ENCODE measurements at places on chromosomes 2 and 18.

DNA sequence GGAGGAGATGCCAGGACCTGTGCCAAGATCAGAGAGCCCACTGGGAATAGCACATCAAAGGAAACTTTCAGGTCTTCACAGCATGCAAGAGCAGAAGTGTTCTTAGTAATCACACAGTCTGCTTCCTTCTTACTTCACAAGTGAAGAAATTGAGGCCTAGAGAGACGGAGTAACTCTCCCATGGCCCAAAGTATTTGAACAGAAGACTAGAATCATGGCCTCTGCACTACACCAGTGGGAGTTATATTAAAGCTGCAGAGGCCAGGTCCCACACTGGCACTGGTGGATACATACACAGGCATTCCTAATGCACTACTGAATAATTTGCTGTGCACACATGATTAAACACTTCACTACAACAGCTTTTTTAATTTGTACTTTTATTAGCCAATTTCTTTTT is 107.6 kb upstream of the RMP24 start:
- no peak for DNase-seq

DNA sequence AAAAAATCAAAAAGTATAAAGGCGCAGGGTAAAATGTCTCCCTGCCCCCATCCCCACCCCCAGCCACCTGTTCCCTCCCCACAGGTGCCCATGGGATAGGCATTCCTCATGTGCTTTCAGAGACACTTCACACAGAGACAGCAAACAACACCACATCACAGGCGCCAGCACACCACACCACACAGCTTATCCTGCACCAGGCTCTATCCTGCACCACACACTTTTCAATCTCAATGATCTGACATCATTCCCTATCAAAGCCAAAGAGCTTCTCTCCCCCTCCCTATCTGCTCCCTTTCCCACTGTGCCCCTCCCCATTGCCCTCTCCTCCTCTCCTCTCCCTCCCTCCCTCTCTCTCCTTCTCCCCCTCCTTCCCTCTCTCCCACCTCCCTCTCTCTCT is 15.5 kb downstream of the FAM178B start:
- DNase-seq = no peak

DNA sequence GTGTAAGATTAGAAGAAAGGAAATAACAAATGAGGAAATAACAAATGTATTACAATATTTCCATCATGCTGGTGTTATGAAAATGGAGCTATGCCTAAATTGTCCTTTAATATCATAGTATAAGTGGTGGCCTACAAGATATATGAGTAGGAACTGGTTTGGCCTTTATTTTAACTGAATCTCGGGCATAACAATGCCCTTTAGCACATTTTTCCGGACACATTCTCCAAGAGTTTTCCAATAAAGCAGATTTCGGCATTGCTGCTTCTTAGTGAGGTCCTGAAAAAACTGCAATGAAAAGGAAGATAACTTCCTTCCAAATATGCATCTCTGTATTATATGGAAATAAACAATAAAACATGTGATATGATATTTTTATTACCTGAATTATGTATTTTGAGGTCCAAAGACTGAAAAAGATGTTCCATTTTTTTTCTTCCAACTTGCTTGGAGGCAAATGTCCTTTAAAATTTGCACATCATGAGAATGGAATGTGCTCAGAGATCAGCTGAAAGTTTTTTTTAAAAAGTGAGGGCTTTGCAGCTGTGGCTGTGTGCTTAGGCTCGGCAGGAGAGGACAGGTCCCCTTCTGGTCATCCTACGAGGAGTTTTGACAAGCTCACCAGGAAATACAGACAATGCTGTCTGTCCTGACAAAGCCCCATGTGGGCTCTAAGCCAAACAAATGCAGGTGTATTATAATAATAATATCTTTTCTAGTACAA is 132.3 kb upstream of the RND3 start:
- no peak for DNase-seq

DNA sequence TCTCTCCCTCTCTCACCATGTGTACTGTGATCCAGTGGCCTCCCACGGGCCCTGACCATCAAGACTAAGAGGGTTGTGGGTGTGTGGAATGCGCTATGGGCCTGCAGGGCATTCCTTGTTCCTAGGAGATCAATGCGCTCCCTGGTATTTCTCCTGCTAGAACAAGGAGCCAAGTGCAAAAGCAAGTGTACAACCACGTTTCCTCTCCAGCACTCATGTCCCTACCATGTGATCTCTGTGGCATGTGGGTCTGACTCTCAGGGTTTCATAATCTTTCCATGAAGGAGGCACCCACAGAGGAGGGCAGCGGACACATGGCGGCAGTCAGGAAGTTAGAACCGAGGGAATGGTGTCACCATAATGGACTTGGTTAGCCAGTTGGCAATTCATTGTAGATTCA is 91.4 kb downstream of the MAPK4 start:
- no peak for DNase-seq

- DNase-seq = no peak
Measured at GRCh38 chr2:88196490-88197087, 26.4 kb downstream of the THNSL2 start.

All from cortex of kidney (tissue), 1 donor.